Epithelial cell of prostate (primary cell): ENCODE measurements at places on chromosomes 16 and 17.

- DNase-seq, result no peak
These were observed 4.8 kb downstream of the PLK1 start for GRCh38 chr16:23683487-23683886.

- DNase-seq, result no peak
These were observed 53.6 kb downstream of the GPRC5B start for GRCh38 chr16:19830902-19831560.

- DNase-seq, result no peak
These were observed 78.0 kb downstream of the MPRIP start for GRCh38 chr17:17120294-17120693.

GRCh38 chr16:46673320-46674013, 15.5 kb downstream of the VPS35 start:
- peak; percentile 12 for DNase-seq

DNA sequence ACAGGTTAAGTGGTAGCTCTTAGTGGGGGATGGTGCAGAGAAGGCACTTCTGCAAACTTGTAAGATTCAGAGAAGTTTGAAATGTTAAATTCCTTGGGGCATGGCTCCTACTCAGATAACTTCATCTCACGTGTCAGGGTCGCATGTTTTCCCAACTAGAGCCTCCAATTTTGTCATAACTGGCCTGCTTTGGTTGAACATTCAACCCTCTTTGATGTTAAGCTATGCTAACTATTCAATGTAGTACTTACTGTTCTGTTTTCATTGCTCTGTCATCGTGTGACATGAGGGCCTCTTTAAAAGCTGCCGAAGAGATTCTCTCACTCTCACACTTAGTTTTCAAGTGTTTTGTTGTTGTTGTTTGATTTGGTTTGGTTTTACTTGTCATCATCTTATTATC, 280.8 kb downstream of the CDH11 start:
- DNase-seq, result no peak

DNA sequence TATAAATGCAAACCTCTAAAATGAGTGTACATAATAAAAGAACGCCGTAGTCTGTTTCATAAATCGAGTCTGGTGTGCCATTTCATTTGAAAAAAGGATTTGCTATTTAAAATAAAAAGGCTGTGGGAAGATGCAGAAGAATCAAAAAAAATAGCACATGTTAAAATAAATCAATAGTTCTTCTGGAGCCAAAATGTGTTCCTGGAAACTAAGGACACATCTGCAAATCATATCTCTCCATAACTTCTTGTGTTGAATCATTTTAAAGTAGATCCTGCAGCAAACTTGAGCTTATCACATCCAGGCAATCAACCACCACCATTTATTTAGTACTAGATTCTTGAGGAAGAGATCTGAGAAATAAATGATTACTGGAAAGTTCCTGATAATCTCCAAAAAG, 29.0 kb downstream of the XPO6 start:
- DNase-seq, result no peak

DNA sequence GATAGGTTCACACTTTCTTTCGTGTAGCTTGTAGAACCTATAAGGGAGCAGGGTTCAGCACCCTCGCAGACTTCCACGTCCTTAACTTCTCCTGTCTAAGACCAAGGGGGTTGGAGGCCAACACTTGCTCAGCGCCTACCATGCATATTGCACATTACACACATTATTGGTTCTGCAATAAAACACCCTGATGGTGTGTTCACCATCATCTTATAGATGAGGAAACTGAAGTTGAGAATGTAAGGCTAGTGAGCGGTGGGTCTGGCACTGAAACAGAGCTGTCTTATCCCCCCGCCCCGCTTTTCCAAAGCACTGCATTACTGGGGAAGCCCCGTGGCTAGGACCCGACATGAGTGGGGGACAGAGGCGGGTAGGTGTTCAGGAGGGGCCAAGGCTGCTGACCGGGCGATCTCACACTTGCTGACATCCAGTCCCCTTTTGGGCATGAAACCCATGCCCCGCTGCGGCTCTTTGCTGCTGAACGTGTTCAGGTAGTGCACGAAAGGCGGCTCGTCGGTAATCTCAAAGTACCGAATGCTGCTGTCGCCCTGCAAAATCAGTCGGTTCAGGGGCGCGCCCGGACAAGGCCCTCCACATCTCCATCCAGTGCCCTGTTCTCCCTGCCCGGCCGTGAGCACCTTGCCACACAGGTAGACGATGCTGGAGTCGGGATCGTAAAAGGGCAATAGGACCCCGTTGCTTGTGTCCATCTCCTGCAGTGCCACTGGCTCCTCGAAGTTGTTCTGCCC, 6.2 kb downstream of the CORO6 start:
- no peak for DNase-seq

- DNase-seq, result no peak
These were observed 8.6 kb upstream of the CENPV start for GRCh38 chr17:16361874-16362273.

DNA sequence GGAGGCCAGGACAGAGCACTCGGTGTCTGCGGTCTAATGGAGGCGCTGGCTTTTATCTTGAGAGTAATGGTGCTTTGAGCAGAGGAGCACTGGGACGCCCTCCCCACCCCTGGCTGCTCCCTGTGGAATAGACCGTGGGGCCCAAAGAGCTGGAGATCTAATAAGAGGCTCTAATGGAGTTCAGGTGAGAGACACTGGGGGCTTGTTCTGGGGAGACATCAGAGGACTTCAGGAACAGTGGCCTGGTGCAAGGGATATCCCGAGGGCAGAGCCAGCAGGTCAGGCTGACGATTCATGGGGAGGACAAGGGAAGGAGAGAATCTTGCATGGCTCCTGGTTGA, 9.5 kb upstream of the KRT19 start:
- DNase-seq, result no peak
